ENCODE measurements at places on chromosomes 2 and 18. TPM values are rescaled to one million over a fixed set of nuclear protein-coding genes. Genes with fewer than 3 reads are reported as not detected.

DNA sequence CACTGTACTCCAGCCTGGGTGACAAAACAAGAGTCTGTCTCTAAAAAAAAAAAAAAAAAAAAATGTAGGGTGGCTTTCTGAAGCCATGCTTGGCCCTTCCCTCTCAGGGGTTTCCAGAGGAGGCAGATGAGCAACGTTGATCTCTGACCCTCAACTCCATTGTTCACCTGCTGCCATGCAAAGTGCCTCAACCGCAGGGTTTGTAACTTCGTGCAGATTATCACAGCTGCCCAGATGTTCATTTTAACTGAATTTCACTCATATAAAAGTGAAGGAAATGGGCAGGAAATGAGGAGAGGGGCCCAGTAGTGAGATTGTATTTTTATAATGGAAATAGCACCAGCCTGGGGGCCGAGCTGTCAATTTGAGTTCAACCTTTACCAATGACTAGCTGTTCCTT, 14.9 kb upstream of the B3GNT2 start:
- no peak for DNase-seq
- no peaks in the 10 kb centered on the region for H3K4me1 ChIP-seq
- H3K27me3 ChIP-seq: no peaks in the 10 kb centered on the region
- H3K36me3 ChIP-seq: no peaks in the 10 kb centered on the region
- H3K4me3 ChIP-seq: no peak overlapping the region

GRCh38 chr2:232038881-232039485, 77.5 kb downstream of the DIS3L2 start:
- H3K27ac ChIP-seq: no peak overlapping the region
- H3K27me3 ChIP-seq: no peaks in the 10 kb centered on the region
- no peaks in the 10 kb centered on the region for H3K36me3 ChIP-seq
- no peak overlapping the region for H3K4me3 ChIP-seq
- no peak for DNase-seq

GRCh38 chr2:229073935-229074334, 197.2 kb downstream of the PID1 start:
- no peaks in the 10 kb centered on the region for H3K4me1 ChIP-seq
- no peak overlapping the region for H3K27ac ChIP-seq
- no peak overlapping the region for H3K4me3 ChIP-seq
- DNase-seq: no peak
- no peaks in the 10 kb centered on the region for H3K27me3 ChIP-seq

DNA sequence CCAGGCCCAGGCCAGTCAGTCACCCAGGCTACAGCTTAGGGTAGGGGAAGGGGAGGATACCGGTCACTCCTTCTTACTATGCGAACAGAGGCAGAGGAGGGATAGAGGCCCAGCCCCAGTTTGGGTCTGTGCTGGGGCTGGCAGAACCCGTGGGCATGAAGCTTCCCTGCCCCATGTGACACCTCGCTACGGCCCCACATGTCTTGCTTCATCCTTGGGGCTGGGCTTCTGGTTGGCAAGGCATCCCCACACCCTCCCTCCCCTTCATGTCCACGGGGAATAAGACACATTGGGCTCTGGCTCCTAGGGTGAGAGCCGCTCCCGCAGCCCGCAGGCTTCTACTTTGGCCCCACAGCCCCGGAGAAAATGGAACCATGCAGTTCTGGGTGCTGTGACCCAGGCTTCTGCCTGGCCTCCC, 32.4 kb downstream of the HS1BP3 start:
- peak overlapping the region; percentile 96 for H3K27ac ChIP-seq
- DNase-seq: no peak
- no peak overlapping the region for H3K4me3 ChIP-seq
- H3K27me3 ChIP-seq: no peaks in the 10 kb centered on the region
- H3K36me3 ChIP-seq: no peaks in the 10 kb centered on the region

DNA sequence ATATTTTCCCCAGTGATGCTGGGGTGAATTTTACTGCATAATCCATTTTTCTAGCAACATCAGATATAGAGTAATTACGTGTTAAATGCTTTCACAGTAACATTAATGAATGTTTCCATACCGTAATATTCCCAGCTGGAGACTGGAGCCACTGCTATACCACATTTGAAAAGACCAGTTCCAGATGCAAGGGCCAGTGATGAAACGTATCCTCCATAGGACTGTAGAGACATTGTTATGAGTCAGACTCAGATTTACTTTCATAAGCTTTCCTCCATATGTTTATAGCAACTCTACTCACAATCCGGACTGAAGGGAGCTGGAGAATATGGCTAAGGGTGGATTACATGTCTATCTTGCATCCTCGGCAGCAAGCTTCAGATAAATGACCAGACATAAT, 22.7 kb upstream of the GCG start:
- H3K27me3 ChIP-seq: no peaks in the 10 kb centered on the region
- no peaks in the 10 kb centered on the region for H3K4me1 ChIP-seq
- no peak for DNase-seq
- H3K4me3 ChIP-seq: no peak overlapping the region

- no peaks in the 10 kb centered on the region for H3K36me3 ChIP-seq
- DNase-seq: no peak
- no peak overlapping the region for H3K27ac ChIP-seq
- H3K4me3 ChIP-seq: no peak overlapping the region
- peaks cover 9% of the 10 kb centered on the region for H3K4me1 ChIP-seq
Measured at GRCh38 chr2:12605936-12606335, 110.8 kb upstream of the TRIB2 start.

- no peaks in the 10 kb centered on the region for H3K27me3 ChIP-seq
- no peak for DNase-seq
- H3K36me3 ChIP-seq: no peaks in the 10 kb centered on the region
- peaks cover 7% of the 10 kb centered on the region for H3K4me1 ChIP-seq
Measured at GRCh38 chr2:239015218-239015900, 167.5 kb downstream of the TWIST2 start.

DNA sequence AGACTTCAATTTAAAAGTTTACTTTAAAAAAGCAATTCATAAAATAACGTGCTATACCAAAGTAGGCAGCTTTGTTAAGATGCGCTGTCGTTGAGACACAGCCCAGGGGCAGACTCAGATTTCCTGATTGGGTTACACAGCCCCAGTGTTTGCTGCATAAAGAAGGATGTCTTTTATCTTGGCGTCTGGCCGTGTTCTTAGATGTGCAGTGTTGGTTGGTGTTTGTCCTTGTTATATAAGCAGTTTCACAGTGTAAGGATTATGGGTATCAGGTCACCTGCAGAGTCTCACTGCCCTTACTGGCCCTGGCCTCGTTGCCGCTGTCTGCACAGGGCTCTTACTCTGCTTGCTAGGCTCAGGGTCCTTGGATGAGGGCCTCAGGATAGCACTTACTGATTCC, 108.5 kb downstream of the WDSUB1 start:
- no peaks in the 10 kb centered on the region for H3K36me3 ChIP-seq
- H3K27ac ChIP-seq: no peak overlapping the region
- H3K4me1 ChIP-seq: no peaks in the 10 kb centered on the region
- H3K4me3 ChIP-seq: no peak overlapping the region

DNA sequence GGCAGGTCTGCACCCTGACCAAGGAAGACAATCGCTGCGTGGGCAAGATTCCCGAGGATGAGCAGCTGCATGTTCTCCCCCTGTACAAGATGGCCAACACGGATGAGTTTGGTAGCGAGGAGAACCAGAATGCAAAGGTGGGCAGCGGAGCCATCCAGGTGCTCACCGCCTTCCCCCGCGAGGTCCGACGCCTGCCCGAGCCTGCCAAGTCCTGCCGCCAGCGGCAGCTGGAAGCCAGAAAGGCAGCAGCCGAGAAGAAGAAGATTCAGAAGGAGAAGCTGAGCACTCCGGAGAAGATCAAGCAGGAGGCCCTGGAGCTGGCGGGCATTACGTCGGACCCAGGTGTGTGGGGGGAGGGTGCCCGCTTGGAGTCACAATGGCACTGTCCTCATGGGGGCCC, 48.4 kb downstream of the BOLA3 start:
- no peaks in the 10 kb centered on the region for H3K4me1 ChIP-seq
- no peaks in the 10 kb centered on the region for H3K27me3 ChIP-seq
- H3K27ac ChIP-seq: no peak overlapping the region
- DNase-seq: no peak
- no peaks in the 10 kb centered on the region for H3K36me3 ChIP-seq
- no peak overlapping the region for H3K4me3 ChIP-seq

DNA sequence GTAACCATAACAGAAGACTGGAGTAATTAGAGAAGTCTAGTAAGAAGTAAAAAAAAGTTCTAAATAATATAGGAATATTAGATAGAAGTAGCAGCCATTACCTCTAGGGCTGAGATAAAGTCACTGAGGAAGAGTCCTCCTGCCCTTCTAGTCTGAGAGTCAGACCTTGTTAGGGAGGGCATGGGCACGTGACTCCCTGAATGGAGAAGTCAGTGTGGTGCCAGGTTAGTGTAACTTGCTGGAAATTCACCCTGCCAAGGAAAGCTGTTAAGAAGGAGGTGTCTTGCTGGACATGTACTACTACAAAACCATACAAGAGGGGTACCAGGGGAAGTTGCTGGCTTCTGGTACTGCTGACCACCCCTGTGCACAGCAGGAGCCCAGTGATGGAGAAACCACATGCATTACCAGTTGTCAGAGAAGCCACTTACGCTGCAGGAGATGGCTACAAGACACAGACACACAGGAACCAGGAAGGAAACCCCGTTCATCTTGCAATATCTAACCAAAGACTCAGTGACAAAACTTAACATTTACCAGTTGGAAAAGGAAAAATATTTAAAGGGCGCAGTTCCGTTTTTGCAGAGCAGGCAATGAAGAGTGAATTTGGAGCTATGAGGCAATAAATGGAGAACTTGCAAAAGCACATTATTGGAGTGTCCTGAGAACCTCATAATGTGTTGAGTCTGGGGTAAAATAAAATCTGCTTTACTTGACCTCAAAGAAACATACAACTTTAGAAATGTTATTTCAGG, 77.2 kb upstream of the TLK1 start:
- H3K4me1 ChIP-seq: no peaks in the 10 kb centered on the region
- no peaks in the 10 kb centered on the region for H3K36me3 ChIP-seq
- no peaks in the 10 kb centered on the region for H3K27me3 ChIP-seq
- no peak for DNase-seq

GRCh38 chr2:26177122-26177521, 4.2 kb downstream of the GAREM2 start:
- no peak for DNase-seq
- H3K4me1 ChIP-seq: peaks cover 13% of the 10 kb centered on the region
- H3K4me3 ChIP-seq: no peak overlapping the region
- no peaks in the 10 kb centered on the region for H3K27me3 ChIP-seq

GRCh38 chr18:12658426-12659138, 675 bp upstream of the SPIRE1 start:
- peak overlapping the region; percentile 98 for H3K27ac ChIP-seq
- no peaks in the 10 kb centered on the region for H3K36me3 ChIP-seq
- H3K27me3 ChIP-seq: no peaks in the 10 kb centered on the region
- peak overlapping the region; percentile 65 for H3K4me3 ChIP-seq
- DNase-seq: peak; percentile 63

DNA sequence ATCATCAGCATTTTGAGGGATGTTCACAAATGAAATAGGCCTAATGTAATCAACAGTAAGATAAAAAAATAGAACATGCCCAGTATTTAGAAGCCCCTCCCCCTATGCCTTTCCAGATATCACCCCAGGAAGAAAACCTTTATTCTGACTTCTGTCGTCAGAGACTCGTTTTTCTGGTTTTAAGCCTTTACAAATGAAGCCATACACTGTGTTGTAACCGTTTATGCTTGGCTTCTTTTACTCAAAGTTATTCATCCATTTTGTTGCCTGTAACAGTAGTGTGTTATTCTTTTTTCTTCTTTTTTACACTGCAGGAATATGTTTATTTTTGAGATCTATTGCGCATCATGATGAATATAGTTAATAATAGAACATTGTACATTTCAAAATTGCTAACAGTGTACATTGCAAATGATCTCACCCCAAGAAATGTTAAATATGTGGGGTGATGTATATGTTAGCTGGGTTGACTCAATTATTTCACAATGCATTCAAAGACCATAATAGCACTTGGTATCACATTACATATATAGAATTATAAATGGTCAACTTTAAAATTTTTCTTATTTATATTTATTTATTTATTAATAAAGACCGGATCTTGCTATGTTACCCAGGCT, 28.1 kb upstream of the PNPT1 start:
- no peaks in the 10 kb centered on the region for H3K36me3 ChIP-seq
- no peak overlapping the region for H3K4me3 ChIP-seq
- no peaks in the 10 kb centered on the region for H3K27me3 ChIP-seq

DNA sequence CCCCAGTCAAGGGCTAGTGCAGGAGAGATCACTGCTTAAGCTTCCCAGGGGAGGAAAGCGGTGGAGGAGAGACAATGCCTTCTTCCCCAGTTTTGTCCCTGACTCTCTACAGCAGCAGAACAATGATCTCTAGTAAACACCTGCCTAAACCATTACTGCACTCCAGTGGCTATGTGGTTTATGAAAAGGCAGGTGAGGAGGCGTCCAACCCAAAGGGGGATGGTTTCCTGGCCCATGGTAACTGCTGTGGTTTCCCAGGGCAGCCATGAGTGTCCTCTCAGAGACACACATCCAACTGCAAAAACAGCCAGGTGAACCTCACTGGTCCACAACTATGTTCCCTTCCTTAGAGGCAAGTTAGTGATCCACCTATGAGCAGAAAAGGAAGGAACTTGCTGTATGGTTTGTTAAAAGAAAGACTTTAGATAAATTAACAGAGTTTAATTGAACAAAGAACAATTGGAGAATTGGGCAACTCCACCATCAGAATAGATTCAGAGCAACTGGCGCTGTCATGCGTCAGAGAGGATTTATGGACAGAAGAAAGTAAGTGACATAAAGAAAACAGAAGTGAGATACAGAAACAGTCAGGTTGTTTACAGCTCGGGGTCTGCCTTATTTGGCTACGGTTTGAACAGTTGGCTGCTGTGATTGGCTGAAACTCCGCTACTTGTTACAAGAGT, 4.8 kb upstream of the TTC39C start:
- DNase-seq: no peak
- no peak overlapping the region for H3K27ac ChIP-seq
- H3K27me3 ChIP-seq: no peaks in the 10 kb centered on the region
- H3K36me3 ChIP-seq: no peaks in the 10 kb centered on the region
- H3K4me1 ChIP-seq: no peaks in the 10 kb centered on the region
- H3K4me3 ChIP-seq: no peak overlapping the region

DNA sequence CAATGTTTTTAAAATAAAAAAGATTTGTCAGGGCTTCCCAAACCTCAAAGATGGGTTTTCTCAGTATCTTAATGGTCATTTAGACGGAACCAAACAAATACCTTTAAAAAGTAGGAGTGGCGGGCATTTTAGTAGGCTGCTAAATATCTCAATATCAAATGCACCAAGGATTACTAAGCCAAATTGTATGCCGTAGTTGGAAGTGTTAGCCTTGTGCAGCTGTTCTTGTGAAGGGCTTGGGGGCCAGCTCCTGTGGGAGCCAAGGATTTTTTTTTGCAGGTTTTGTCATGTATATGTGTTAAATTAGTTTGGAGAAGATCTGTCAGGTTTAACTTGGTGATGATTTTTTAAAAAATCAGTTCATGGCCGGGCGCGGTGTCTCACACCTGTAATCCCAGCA, 52.1 kb downstream of the ACTR2 start:
- no peaks in the 10 kb centered on the region for H3K27me3 ChIP-seq
- no peak overlapping the region for H3K27ac ChIP-seq
- no peak overlapping the region for H3K4me3 ChIP-seq

GRCh38 chr18:79540161-79540903, 139.3 kb upstream of the CTDP1 start:
- DNase-seq: peak; percentile 8
- no peaks in the 10 kb centered on the region for H3K36me3 ChIP-seq
- H3K27ac ChIP-seq: no peak overlapping the region
- H3K4me3 ChIP-seq: no peak overlapping the region

Gene TCF23
- total RNA-seq: 5.5 TPM

Gene LRRTM1
- 1.2 TPM for total RNA-seq

Gene FTCDNL1
- total RNA-seq: 9.7 TPM

Gene ASPRV1
- 9.2 TPM for total RNA-seq

Gene LOXL3
- 15.2 TPM for total RNA-seq

Gene LPIN1
- total RNA-seq: 90.0 TPM

Gene IL36RN
- not detected for total RNA-seq

Gene ANKRD30B
- total RNA-seq: 23.0 TPM

Data from testis (tissue), 5 donors.